Bone marrow (tissue), 2 donors: ENCODE measurements at places on chromosomes 5 and 9.

GRCh38 chr5:36392818-36393217 is 91.1 kb upstream of the RANBP3L start:
- DNase-seq, result no peak

DNA sequence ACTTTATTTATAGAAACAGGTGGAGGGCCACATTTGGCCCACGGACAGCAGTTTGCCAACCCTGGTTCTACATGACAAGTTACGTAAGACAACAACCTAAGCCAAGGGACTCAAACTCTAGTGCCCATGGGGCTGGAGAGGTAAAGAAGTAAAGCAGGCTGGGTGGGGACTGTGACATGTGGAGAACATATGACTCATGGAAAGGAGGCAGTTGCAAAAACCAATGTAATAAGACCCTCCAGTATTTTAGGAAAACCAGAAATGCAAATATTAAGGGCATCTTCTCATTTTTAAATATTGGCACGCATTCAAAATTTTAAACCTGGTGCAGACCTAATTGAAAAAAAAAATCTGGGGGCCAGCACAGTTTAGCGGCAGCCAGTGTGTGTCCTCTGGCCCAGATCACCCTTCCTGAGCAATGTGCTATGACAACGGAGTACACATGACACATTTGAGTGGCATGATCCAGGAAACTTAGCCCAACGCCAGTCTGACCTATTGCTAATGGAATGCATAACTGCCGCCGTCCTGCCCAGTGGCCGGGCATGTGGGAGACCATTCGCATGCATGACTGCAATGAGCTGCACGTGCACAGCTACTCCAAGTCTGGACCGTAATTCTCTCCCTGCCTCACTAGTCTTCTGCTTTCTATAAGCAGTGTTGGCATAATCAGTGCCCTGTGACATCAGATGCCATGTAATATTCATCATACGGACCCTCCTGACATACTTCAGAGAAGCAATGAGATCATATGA is 97.2 kb downstream of the SH3TC2 start:
- DNase-seq, result no peak

- DNase-seq, result no peak
Measured at GRCh38 chr5:30650311-30650710, 543.2 kb upstream of the CDH6 start.

- no peak for DNase-seq
Measured at GRCh38 chr5:110086658-110087388, 397.1 kb downstream of the MAN2A1 start.

- DNase-seq, result no peak
Measured at GRCh38 chr5:133199417-133200178, 147.8 kb downstream of the HSPA4 start.

- no peak for DNase-seq
Measured at GRCh38 chr5:119681734-119682133, 52.4 kb downstream of the FAM170A start.

DNA sequence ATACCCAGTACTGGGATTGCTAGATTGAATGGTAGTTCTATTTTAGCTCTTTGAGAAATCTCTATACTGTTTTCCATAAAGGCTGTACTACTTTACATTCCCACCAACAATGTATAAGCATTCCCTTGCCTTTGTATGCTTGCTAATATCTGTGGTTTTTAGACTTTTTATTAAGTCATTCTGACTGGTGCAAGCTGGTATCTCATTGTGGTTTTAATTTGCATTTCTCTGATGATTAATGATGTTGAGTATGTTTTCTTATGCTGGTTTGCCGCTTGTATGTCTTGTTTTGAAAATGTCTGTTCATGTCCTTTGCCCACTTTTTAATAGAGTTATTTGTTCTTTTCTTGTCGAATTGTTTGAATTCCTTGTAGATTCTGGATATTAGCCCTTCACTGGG is 512.7 kb upstream of the PAPPA start:
- DNase-seq, result no peak

DNA sequence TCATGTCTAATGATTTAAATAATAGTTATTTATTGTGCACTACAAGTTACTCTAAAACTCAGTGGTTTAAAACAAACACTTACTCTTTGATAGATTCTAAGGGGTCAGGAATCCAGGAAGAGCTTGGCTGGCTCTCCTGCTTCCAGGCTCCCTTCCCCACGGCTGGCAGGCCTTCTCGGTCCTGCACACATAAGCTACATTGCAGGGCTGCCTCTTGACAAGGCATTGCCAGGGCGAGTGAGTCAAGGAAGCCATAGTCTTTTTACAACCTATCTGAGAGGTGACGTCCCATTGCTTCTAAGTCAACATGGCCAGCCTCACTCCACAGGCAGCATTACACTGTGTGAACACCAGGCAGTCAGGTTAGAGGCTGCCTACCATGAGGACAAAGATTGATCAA is 119.8 kb downstream of the AUH start:
- DNase-seq, result no peak

DNA sequence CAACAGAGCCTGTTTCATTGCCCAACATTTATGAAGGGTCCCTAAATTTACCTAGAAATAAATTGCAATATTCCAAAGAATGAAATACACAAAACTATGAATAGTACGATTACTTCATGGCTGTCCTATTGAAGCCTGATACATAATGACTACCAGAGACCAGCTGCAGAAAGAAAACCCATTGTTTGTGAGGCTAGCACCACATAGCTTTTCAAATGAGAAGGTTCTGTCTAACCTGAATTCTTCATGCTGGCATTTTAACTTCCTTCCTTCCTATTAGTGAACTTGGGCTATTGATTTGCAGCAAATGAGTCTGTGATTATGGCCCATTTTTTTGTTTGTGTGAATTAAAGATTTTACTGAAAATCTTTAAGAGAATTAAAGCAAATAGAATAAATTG is 47.3 kb downstream of the MEGF10 start:
- DNase-seq, result no peak

DNA sequence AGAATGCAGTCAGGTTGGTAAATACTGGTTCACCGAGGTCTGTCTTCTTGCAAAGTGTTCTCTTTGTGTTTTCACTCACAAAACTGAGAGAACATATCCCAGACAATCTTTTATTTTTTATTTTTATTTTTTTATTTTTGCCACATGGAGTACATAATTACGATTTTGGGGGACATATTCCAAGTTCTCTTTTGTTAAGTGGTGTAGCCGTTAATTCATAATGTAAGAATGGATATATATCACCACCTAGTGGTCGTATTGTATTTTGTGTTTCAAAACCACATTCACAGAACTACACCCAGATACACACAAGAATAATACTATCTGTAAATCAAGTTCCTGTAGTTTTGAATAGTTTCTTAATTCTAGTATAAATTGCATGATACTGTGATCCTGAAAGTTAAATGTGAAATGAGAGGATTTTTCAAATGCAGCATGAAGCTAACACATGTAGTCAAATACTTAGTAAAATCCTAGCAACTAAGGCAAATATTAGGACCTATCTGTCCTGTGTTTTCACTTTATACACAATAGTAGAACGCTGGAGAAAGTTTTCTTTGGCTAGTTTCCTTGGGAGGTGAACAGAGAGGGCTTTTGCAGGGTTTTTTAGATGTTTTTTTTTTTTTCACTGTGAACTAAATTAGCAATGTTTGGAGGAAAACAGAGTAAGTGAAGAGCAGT is 92.7 kb downstream of the VCAN start:
- DNase-seq, result no peak

GRCh38 chr9:6355728-6356127 is 27.6 kb downstream of the TPD52L3 start:
- no peak for DNase-seq

GRCh38 chr5:154729613-154730012 is 25.6 kb upstream of the LARP1 start:
- DNase-seq, result no peak

DNA sequence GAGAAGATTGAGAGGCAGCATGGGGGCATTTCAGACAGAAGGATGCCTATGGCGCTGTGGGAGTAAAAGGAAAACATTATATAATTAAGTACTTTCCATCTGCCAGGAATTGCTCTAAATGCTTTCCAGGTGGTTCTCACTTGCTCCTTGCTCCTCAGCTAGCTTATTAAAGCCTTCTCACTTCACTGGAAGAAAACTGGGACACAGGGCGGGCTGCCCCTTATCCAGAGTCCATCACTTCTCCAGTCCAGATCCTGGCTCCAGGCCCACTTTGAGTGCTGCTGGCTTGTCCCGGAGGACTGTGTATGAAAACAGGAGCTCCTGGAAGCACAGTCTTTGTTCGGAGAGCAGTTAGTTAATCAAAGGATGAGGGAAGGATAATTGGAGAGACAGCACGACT is 409.9 kb upstream of the ADAMTS16 start:
- no peak for DNase-seq

DNA sequence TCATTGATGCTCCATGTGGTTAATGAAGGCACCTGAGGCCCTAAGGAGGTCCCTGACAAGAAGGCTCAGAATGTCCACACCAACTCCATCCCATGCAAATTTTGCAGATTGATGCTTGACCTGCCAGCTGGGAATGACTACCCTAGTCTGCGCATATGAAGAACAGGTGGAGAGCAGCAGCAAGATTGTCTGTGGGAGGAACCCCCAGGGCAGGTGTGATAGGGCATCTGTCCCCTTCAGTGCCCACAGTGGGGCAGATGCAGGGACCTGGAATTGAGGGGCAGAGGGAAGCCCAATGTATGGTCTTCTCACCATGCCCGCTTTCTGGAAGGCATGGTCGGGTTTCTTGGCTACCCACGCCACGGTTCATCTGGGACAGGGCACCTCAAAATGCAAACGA is 79.6 kb downstream of the MACROH2A1 start:
- DNase-seq, result no peak

DNA sequence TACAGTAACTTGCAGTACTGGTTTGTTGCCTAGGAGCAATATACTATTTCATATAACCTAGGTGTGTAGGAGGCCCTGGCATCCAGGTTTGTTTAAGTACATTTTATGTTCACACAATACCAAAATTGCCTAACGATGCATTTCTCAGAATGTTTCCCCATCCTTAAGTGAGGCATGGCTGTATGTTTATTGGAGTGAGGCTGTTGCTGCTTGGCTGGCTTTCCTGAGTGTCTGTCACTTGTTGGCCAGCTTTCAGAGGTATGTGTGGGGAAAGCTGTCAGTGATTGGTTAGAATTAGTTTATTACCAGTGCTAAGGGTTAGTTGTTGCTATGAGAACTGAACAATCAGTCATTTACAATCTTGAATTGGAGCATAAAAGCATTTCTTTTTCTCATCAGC is 154.1 kb upstream of the CDH12 start:
- no peak for DNase-seq

DNA sequence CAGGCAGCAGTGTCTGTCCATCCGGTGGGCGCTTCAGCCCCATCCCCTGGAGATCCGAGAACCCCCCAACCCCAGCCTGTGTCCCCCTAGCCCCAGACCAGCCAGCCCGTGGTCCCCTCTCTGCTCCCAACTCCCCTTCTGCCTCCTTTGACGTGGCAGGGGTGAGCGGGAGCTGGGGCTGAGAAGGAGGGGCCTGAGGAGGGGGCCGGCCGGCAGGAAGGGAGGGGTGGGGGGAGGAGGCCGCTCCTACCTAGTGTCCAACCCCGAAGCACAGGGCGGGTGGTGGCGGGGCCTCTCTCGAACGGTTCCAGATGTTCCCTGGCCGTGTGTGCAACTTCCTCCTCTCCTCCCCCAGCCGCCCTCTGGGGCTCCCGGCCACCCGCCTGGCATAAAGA is 31.0 kb downstream of the GOLGA2 start:
- peak; percentile 69 for DNase-seq

DNA sequence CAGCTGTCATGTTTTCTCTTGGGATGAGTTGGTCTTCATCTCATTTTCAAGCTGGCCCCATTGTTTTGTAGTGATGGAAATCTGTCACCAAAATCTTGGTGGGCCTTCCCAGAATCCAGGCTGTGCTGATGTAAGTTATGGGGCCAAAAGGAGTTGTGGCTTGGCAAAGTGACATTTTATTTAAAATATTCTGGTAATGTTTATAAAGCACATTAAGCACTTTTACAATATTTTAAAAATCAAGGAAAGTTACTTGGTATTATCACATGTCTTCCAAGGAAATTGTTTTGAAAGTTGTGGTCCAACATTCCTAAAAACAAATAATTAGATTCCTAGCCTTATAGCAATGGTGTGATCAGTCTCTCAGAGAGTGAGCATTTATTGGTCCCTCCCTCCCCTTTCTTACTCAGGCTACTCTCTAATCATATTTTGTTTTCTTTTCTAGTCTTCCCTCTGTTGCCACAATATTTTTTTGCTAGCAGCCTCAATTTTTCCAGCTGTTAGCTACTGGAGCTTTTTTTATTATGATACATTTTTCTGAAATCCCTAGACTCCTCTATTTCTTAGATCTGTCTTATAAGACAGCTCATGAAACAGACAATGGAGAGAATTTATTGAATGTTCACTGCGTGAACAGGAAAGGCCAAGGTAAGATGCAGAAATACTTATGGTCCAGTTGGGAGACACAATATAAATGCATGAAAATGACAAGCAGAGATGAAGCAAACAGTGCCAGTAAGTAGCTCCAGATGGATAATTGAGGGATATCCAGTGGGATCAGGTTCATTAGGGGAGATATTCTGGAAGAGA is 408.1 kb upstream of the ZNF608 start:
- no peak for DNase-seq

DNA sequence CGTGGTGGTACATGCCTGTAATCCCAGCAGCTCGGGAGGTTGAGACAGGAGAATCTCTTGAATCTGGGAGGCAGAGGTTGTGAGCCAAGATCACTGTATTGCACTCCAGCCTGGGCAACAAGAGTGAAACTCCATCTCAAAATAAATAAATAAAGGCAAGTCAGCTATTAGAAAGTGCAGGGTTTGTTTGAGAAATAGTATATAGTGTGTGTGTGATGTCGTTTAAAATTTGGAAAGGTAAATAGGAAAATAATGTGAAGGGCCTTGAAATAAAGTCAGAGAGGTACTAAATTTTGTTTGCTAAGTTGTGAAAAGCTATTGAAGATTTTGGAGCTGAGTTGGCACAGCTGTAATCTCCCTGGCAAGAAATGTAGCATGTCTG is 17.8 kb downstream of the ZNF131 start:
- no peak for DNase-seq

- no peak for DNase-seq
Measured at GRCh38 chr9:124068251-124068650, 56.7 kb downstream of the LHX2 start.

DNA sequence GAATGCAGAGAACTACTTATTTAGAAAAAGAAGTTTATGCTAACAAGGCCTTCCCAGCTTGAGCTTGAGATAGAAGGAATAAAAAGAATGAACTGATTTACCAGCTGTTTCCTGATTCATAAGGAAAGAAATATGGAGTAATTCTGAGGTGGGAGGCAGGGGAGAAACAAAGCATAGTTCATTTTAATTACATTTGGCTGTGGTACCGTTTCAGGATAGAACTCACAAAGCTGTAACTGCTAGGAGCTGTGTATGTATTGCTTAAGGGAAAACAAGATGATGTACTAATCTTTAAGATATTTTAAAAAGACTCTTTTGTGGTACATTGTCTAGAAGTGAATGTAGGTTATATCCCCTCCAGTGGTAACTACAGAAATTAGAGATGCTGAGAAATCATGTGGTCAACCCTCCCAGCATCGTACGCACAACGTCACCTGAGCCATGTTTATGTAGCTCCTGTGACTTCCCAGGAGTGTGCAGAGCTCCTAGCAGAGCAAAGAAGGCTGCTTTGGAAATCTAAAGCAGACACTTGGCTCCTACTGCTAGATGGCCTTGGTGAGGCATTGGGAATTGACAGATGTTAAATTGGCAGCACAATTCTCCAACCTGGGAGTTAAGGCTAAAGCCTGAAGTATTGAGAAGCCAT is 208.3 kb upstream of the VLDLR start:
- no peak for DNase-seq
